CD4-positive, CD25-positive, alpha-beta regulatory T cell (primary cell): ENCODE measurements at places on chromosomes 11 and 22. TPM values are rescaled to one million over a fixed set of nuclear protein-coding genes. Genes with fewer than 3 reads are reported as not detected.

Gene PARVG
- total RNA-seq: 132 TPM

GRCh38 chr11:103862094-103862801 lies 174.2 kb upstream of the DDI1 start:
- H3K36me3 ChIP-seq: no peaks in the 10 kb centered on the region
- DNase-seq: no peak
- H3K4me3 ChIP-seq: no peak overlapping the region
- H3K27me3 ChIP-seq: no peaks in the 10 kb centered on the region
- H3K27ac ChIP-seq: no peak overlapping the region
- H3K4me1 ChIP-seq: no peaks in the 10 kb centered on the region

Gene ST14
- total RNA-seq: not detected

DNA sequence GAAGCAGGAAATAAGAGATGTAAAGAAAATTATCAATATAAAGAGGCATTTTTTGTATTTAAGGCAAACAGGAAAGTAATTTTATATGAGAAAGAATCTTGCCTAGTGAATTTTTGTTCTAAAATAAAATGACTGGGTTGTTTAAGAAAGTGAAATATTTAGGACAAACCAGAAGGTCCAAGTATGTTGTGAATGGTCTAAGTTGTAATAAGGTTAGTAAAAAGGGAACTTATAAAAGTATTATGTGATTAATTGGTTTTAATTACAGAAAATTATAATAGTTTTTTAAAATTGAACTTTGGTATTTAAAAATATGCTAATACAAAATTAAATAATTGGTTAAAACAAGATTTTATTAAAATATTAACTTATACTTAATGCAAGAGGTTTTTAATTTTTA lies 26.6 kb upstream of the EI24 start:
- H3K27me3 ChIP-seq: no peaks in the 10 kb centered on the region
- H3K27ac ChIP-seq: no peak overlapping the region

DNA sequence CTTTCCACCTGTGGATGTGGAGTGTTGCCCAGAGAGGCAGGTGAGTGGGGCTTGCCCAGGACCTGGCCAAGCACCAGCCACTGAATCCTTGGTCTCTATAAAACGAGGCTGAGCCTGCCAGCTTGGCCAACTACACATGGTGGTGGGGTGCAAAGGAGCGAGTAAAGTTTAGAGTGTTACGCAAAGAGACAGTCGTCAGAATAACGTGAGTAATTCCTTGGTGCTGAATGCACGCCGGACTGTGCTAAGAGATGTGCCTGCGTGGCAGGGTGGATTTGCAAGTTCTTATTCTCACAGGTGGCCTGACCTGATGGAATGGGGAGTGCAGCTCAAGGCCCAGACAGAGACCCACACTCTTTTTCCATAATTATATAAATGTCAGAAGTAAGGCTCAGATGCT lies 88.6 kb upstream of the B3GAT1 start:
- no peaks in the 10 kb centered on the region for H3K36me3 ChIP-seq
- no peak for DNase-seq
- no peak overlapping the region for H3K27ac ChIP-seq
- no peaks in the 10 kb centered on the region for H3K27me3 ChIP-seq

Gene SYT13
- total RNA-seq: not detected

DNA sequence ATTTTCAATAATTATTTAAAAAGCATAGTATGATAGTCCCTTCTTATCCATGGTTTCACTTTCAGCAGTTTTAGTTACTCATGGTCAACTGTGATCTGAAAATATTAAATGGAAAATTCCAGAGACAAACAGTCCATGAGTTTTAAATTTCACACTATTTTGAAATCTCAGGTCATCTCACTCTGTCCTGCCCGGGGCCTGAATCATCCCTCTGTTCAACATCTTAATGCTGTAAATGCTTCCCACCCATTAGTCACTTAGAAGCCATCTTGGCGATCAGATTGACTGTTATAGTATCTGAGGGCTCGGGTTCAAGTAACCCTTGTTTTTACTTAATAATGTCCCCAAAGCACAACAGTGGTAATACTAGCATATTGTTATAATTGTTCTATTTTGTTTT lies 1509.3 kb downstream of the FAM181B start:
- no peaks in the 10 kb centered on the region for H3K36me3 ChIP-seq
- no peak for DNase-seq
- no peak overlapping the region for H3K27ac ChIP-seq
- H3K27me3 ChIP-seq: no peaks in the 10 kb centered on the region
- no peak overlapping the region for H3K4me3 ChIP-seq

DNA sequence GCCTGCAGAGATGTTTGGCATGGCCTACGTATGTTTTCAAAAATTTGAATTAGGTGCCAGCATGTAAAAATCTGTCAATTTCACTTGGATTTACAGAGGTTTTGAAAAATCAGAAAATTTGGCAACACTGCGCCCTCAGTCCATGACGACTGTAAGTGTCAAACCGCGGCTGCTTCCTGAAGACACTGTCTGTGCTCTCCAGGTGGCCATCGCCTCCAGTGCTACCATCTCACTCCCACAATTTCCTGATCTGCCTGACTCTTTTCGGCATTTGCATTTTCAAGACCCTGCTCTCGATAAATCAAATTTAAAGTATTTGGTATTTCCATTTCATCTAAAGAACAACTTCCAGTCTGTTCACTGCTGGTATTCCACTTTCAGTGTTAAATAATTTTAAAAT lies 34.6 kb downstream of the VSIG10L2 start:
- no peaks in the 10 kb centered on the region for H3K27me3 ChIP-seq
- no peaks in the 10 kb centered on the region for H3K36me3 ChIP-seq
- no peaks in the 10 kb centered on the region for H3K4me1 ChIP-seq
- no peak overlapping the region for H3K27ac ChIP-seq
- DNase-seq: no peak

- no peak overlapping the region for H3K4me3 ChIP-seq
- DNase-seq: no peak
- H3K27ac ChIP-seq: no peak overlapping the region
- peaks cover 5% of the 10 kb centered on the region for H3K27me3 ChIP-seq
Observed at GRCh38 chr11:13644997-13645687, 23.3 kb upstream of the FAR1 start.

Gene EIF3D
- total RNA-seq: 269 TPM

DNA sequence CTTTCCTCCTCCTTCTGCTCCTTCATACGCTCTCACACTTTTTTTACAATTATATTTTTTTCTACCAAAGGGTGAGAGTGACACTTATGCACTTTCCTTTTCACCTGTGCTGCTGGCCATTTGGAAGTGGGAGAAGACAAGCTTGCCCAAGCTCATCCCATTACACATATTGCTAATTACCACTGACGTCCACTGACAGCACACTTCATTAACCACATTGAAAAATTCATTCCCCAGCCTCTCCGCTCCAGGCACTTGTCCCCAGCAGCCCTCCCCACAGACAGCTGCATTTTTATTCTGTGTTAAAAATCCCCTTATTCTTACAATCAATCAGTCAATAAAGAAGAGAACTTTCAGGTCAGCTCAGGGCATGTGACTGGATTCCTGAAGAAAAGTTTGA lies 175.1 kb downstream of the LRRC4C start:
- H3K27ac ChIP-seq: no peak overlapping the region
- H3K36me3 ChIP-seq: no peaks in the 10 kb centered on the region
- no peaks in the 10 kb centered on the region for H3K27me3 ChIP-seq
- DNase-seq: no peak
- H3K4me3 ChIP-seq: no peak overlapping the region

Gene OR2D2
- total RNA-seq: not detected

Gene PHETA2
- 1.8 TPM for total RNA-seq

- no peak for DNase-seq
- H3K36me3 ChIP-seq: no peaks in the 10 kb centered on the region
- H3K27me3 ChIP-seq: no peaks in the 10 kb centered on the region
- no peak overlapping the region for H3K4me3 ChIP-seq
- H3K27ac ChIP-seq: no peak overlapping the region
Observed at GRCh38 chr11:62413060-62413696, 5.7 kb upstream of the SCGB1A1 start.

Gene OR52N4
- 1.6 TPM for total RNA-seq

Gene FDXACB1
- 2.7 TPM for total RNA-seq

Gene SHANK2
- not detected for total RNA-seq

- no peak for DNase-seq
- no peaks in the 10 kb centered on the region for H3K27me3 ChIP-seq
- no peak overlapping the region for H3K4me3 ChIP-seq
- H3K27ac ChIP-seq: no peak overlapping the region
Observed at GRCh38 chr11:36865846-36866245, 267.8 kb upstream of the RAG2 start.

- no peaks in the 10 kb centered on the region for H3K36me3 ChIP-seq
- no peaks in the 10 kb centered on the region for H3K27me3 ChIP-seq
- no peak for DNase-seq
- H3K4me3 ChIP-seq: no peak overlapping the region
Observed at GRCh38 chr11:100105982-100106358, 581.1 kb upstream of the ARHGAP42 start.

Gene DNHD1
- 32.7 TPM for total RNA-seq

DNA sequence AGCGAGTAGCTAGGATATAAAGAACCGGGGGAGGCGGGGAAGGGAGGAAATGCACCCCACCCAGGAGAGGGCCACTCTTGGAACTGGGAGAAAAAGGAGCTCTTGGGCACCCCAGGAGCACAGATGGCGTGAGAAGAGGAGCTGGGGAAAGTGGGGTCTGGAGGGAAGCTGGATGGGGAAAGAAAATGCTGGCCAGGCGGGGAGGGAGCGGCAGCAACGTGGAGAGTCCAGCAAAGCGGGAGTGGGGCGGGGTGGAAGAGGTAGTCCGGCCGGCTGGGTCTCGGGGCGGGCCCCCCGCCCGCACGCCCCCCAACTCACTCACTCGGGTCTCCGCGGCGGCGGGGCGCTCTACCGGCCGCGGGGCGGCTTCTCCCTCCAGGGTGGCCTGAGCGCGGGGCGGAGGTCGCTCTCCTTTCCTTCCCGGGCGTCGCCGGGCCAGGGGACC lies 522 bp downstream of the TOB2 start:
- DNase-seq: no peak
- peak overlapping the region; percentile 95 for H3K27ac ChIP-seq
- H3K27me3 ChIP-seq: no peaks in the 10 kb centered on the region

- no peaks in the 10 kb centered on the region for H3K4me1 ChIP-seq
- no peaks in the 10 kb centered on the region for H3K27me3 ChIP-seq
- no peak overlapping the region for H3K4me3 ChIP-seq
- no peak overlapping the region for H3K27ac ChIP-seq
Observed at GRCh38 chr11:2131371-2132236, 7.6 kb downstream of the IGF2 start.

GRCh38 chr22:48677621-48678020 lies 1150.1 kb downstream of the BRD1 start:
- no peaks in the 10 kb centered on the region for H3K36me3 ChIP-seq
- no peaks in the 10 kb centered on the region for H3K27me3 ChIP-seq
- H3K4me1 ChIP-seq: no peaks in the 10 kb centered on the region
- H3K4me3 ChIP-seq: no peak overlapping the region
- no peak overlapping the region for H3K27ac ChIP-seq
- DNase-seq: no peak

DNA sequence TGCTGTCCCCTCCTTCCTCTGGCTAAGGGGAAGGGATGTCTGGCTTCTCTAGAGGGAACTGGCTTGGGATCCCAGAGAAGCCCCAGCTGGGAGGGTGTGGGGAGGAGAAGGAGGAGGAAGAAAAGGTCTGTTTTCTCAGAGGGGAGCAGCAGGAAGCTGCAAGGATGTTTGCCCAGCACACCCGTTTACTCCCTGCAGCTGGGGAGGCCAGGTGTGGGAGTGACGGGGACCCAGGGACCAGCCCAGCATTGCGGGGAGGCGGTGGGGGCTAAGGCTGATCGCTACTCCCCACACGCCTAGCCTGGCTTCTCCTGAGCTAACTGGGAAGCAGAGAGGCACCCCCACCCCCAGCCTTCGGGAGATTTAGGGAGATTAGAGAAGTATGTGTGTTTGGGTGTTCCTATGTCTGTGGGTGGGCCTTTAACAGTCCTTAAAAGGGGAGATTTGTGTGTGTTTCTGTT lies 3.9 kb downstream of the CREB3L1 start:
- H3K27ac ChIP-seq: no peak overlapping the region
- peaks cover 15% of the 10 kb centered on the region for H3K27me3 ChIP-seq
- no peak for DNase-seq
- no peaks in the 10 kb centered on the region for H3K36me3 ChIP-seq
- peaks cover 8% of the 10 kb centered on the region for H3K4me1 ChIP-seq

DNA sequence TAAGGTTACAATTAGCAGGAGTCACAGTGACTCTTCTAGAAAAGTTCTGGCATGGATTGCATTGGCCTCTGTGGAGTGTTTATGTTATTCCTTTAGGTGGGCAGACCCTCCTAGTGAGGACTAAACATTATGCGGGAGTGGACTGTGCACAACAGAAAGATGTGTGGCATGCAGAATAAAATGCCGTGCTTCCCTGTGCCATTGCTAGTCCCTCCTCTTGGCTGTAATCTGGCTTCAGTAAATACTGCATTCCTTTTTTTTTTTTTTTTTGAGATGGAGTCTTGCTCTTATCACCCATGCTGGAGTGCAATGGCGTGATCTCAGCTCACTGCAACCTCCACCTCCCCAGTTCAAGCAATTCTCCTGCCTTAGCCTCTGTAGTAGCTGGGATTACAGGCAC lies 45.0 kb downstream of the SLC5A1 start:
- no peak for DNase-seq
- no peak overlapping the region for H3K4me3 ChIP-seq
- no peaks in the 10 kb centered on the region for H3K4me1 ChIP-seq
